ENCODE measurements at places on chromosomes 5 and 9.

- DNase-seq: no peak
These were observed 238.7 kb downstream of the AGTPBP1 start for GRCh38 chr9:85502815-85503655.

GRCh38 chr5:58670582-58670981, 87.7 kb downstream of the RAB3C start:
- DNase-seq: no peak

DNA sequence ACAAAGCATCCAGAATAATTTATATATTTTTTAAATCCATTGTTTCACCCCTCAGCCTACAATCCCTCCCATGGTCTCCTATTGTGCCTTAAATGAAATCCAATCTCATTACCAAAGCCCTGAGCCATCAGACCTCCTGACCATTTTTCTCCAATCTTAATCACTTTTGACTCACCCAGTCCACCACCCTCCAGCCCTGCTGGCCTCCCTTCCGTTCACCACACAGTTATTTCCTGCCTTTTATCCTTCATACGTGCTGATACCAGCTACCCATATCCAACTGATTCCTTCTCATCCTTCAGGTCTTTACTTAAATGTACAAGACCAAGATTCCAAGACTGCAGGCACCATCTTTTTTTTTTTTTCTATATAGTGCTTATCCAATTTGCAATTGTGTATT, 1026.7 kb upstream of the DMAC1 start:
- no peak for DNase-seq

DNA sequence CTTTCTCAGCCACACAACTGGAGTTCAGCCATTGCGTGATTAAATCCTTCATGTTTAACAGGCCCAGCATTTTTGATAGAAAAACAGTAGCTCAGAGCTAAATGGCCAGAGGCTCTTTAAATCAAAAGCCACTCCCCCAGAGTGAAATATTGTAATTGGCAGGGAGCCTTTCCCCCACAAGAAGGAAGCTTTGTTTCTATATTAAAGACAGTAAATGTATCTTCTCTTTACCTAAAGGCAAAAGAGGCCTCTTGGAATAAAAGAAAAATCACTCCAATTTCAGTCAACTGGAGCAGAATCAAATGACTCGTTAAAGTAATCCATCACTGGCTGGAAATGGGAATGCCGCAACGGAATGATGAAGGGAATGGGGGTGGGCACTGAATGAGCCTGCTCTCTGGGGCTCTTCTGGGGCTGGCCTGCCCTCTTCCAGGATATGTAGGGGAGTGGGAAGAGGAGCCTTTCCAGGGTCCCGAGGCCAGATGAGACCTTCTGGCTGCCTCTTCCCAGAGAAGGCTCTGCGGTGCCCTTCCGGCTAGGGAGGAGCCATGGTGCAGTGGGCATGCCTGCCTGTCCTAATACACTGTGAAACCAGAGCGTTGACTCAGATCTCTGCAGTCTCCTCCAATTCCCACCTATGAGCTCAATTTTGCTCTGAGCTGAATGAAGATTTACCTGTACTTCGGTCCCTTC, 45.2 kb downstream of the ANKDD1B start:
- no peak for DNase-seq

DNA sequence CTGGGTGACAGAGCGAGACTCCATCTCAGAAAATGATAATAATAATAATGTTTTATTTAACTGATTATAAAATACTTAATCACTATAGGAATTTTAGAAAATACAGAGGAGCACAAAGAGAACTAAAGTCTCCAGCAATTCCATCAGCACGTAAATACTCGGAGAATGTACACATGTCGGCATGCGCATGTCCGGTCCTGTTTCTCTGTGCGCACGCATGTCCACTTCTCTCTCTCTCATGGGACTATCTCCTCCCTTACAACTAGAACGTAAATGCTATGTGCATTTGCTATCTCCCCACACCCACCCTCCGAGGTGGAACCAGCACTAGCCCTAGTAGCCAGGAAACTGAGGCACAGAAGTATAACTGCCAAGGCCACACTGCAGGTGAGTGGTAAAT, 19.0 kb downstream of the CCNJL start:
- DNase-seq: no peak

GRCh38 chr9:93051680-93052089, 6.8 kb upstream of the SUSD3 start:
- DNase-seq: no peak

- no peak for DNase-seq
These were observed 6.1 kb upstream of the GCNT1 start for GRCh38 chr9:76452839-76453238.

Data from cardiac muscle cell (in vitro differentiated cells and primary cell).